ENCODE measurements at places on chromosomes 7 and 10.

- DNase-seq: peak; percentile 73
These were observed 28.9 kb upstream of the GPR146 start for GRCh38 chr7:1015196-1016121.

GRCh38 chr7:38829488-38830165 is 79.4 kb downstream of the VPS41 start:
- no peak for DNase-seq

- no peak for DNase-seq
These were observed 43.8 kb upstream of the GPR26 start for GRCh38 chr10:123622381-123622780.

GRCh38 chr7:68537774-68538071 is 1060.6 kb upstream of the AUTS2 start:
- DNase-seq: no peak

DNA sequence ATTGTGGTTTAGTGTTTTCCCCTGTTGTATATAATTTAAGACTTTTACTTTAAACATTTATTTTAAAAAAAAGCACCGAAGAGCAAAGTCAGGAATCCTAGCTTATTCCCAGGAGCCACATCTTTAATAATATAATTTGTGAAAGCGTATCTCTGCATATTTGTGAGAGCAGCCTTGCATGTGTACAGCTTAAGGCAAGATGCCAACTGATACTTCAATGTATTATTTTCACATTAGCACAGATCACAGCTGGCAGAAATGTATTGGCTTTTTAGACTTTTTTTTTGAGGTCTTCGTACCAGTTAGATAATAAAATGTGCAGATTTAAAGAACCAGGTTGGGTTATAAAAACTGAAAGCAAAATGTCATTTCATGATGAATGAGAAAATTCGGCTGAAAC is 845.7 kb upstream of the POT1 start:
- DNase-seq: no peak

DNA sequence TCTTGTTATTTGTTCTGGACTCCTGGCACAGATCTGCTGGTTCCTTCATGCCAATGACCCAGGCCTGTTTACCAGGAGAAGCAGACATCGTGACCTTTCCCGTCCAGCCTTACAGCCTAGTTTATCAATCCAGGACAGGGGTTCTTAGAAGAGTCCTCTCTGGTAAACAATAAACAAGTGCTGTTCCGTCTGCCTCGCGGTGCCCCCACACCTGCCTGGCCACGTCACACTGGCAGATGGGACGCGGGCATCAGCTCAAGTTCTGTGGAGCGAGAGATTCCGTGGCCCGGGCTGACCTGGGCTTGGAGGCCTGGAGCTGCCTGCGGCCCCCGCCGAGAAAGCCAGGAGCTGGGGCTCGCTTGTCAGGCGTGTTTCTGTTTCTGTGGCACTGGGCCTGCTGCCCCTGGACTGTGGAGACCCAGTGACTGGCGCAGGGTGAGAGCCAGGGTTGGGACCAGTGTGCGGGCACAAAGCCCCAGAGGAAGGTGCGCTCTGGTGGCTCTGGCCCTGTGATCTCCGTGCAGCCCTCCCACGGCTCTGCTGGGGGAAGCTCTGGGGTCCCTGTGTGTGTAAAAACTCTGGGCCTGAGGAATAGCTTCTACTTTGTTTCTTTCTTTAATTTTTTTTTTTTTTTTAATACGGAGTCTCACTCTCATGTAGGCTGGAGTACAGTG is 28.4 kb upstream of the PFKFB3 start:
- DNase-seq: no peak

- DNase-seq: no peak
These were observed 10.1 kb downstream of the ANKRD22 start for GRCh38 chr10:88841316-88842111.

GRCh38 chr10:80542053-80542452 is 4.4 kb downstream of the SH2D4B start:
- no peak for DNase-seq

GRCh38 chr10:17383801-17384555 is 70.4 kb downstream of the ST8SIA6 start:
- DNase-seq: no peak

- no peak for DNase-seq
These were observed 23.3 kb downstream of the YAE1 start for GRCh38 chr7:39589323-39590111.

GRCh38 chr7:151632750-151633515 is 113.2 kb upstream of the RHEB start:
- peak; percentile 65 for DNase-seq

DNA sequence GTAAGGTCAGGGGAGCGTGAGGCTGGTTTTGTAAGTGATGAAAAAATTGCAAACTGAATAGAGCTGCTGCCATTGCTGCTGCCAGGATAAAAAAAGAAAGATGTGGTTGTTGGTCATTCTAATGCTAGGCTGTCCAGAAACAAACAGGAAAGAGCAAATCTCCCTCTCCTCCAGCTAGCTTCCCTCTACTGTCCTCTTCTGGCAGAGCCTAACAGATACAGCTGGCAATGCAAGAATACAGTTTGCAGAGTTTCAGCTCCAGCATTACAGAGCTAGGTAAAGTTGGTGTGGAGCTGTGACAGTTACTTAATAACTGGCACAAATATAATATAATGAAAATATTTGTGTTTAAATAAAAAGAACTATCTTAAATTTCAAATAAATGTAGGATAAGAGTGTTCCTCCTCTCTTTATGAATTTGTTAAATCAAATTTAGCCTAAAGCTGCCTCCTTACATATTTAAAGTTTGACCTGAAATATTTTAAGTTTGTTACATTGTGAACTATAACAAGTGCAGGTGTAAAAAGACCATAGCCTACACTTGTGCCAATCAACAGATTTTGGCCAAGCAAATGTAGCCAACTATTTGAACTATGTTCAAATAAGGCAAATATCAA is 407.7 kb downstream of the SH2D4B start:
- no peak for DNase-seq

GRCh38 chr7:26425655-26426054 is 134.0 kb downstream of the SNX10 start:
- no peak for DNase-seq

DNA sequence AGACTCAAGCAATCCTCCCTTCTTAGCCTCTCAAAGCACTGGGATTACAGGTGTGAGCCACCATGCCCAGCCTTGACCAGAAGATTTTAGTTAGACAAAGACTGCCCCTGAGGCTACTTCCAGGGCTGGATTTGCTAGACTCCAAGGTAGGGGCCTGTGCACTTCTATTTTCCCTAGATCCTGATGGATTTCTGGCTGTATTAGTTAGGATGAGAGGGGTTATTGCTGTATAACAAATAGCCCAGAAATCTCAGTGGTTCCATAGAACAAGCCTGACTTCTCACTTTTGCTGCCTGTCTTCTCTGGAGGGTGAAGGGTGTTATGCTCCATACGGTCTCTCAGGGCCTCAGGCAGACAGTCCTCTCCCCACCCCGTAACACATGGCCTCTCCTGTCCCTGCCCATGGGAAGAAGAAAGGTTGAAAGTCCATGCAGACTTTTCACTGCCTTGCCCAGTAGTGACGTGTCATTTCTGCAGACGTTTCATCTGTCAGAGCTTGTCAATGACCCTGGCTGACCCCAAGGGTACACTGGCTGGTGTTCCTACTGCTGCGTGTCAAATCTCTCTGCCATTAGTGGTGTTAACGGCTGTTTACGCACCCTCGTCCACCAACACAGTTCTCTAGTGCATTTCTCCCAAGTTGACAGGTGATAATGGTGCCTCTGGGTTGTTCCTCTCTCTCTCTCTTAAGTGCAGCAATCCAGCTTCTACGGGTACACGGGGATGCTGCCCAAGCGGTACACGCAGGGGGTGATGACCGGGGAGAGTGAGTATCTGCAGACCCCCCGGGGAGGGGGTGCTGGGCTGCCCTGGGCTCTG is 11.6 kb downstream of the SLC29A4 start:
- no peak for DNase-seq

GRCh38 chr10:122178655-122179054 is 92.4 kb upstream of the BTBD16 start:
- DNase-seq: no peak

- DNase-seq: no peak
These were observed 8.9 kb upstream of the ZNF777 start for GRCh38 chr7:149469806-149470205.

DNA sequence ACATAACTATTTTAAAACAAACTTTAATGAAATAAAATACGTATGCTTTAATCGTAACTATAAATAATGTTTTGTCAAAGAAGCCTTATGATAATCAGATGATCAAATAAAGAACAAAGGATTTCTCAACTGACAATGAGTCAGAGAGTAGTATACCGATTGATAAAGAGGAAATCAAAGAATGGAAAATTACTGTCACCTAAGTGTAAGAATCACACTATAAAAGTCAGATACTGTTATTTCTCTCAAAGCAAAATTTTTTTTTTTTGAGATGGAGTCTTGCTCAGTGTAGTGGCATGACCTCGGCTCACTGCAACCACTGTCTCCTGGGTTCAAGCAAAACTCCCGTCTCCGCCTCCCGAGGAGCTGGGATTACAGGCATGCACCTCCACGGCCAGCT is 18.8 kb downstream of the DNAJC2 start:
- no peak for DNase-seq

- DNase-seq: no peak
These were observed 80.8 kb upstream of the PLXNA4 start for GRCh38 chr7:132656846-132657776.

- no peak for DNase-seq
These were observed 22.2 kb upstream of the RHEB start for GRCh38 chr7:151541709-151542499.

GRCh38 chr10:8050556-8051108 is 3.9 kb upstream of the GATA3 start:
- no peak for DNase-seq

DNA sequence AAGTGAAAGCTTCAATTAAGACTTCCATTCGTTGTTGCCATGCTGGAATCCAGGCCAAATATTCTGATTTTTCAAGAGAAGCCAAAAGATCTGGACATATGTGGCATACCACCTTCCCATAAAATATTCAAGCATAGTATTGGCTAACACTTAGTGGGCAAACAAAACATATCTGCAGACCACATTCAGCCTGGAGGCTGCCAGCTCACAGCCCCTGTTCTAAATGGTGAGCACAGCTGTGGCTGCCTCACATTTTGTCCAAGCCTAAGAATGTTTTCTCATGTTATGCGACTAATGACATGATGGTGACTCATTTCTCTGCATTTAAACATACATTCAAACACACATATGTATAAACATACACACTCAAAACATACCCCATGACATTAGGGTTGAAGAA is 10.6 kb upstream of the CALU start:
- DNase-seq: no peak

DNA sequence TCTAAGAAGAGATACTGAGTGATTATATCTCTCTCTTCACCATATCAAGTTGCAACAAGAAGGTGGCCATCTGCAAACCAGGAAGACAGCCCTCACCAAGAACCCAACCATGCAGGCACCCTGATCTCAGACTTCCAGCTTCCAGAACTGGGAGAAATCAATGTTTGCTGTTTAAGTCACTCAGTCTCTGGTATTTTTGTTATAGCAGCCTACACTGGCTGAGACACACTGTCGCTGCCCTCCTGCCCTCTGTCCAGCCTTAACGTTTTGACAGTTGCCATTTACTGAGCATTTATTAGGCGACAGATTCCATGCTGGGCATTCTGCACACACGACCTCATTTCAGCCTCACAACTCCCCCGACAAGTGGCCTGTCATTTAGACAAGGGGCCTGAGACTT is 9.5 kb upstream of the HMX3 start:
- no peak for DNase-seq

DNA sequence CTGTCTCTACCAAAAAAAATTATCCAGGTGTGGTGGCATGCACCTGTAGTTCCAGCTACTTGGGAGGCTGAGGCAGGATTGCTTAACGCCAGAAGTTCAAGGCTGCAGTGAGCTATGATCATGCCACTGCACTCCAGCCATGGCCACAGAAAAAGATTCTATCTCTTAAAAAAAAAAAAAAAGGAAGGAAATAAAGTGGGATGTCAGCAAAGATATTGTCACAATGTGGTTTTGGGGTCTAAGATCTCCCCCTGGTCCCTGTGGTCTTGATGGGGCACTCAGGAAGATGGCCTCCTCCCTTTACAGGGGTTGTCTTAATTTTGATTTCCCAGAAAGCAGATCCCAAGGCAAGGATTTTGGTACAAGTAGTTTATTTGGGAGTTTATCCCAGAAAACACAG is 7.4 kb upstream of the KAZALD1 start:
- no peak for DNase-seq

DNA sequence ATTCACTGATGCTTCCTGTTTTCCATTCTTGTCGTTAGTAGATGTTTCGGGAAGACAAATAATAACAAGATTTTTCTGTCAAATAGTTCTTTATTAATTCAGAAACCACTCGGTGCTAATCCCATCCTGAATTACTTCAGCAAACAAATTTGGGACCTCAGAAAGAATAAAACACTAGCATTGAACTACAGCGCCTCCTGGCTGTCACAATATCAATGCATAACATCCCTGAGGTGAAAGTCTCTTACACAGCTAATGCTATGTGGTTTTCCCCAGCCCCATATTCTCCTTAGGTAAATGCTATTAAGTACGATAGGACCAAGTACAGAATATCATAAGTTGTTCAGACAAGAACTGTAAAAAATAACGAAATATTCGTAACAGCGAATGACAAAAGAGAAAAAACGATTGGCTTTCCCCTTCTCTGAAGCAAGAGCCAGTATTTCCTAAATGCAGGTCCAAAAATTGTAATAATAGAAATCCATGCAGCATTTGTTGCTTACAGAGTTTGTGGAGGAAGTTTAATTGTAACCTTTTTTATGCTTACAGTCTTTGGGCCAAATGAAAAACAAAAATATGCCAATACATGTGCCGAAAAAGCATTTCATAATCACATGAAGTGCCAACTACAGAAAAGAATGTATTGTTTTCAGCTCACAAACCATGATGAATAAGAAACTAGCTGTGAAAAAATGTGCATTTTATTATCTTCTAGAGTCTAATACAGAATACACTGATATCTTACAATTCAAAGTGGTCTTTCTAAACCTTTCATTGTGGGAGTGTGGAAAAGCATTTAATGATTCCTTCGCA is 47.3 kb downstream of the MYPN start:
- DNase-seq: no peak

DNA sequence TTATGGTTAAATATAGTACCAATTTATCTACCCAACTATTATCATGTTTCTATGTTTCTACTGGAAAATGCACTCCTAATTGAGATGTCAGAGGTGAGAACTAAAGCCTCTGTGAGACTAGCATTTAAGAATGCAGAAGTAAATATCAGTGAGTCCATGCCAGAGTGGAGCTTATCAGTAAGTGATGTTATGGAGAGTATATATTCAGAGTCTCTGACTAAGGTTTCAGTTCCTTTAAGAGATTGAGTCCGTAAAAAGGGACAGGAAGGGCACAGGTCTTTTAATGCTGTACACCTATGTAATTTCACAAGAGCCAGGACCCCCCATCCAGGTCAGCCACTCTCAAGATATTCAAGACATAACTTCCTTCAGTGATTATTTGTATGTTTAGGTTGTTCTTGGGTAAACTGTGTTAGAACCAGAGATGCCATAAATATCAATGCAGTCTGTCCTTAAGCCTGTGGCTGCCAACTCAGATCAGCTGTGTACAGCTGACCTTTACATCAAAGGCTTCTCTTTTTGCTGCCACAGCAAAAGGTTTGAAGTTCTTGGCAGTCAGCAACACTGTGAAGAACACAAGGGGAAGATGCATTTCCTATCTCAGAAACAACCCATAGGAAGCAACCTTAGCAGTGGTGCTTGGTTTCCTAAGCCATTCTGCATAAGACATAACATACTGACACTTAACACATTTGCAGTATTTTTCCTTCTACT is 244.8 kb downstream of the BICC1 start:
- no peak for DNase-seq

GRCh38 chr10:24518411-24518810 is 205.3 kb downstream of the ARHGAP21 start:
- no peak for DNase-seq

GRCh38 chr10:101773923-101774588 is 1.9 kb downstream of the FGF8 start:
- no peak for DNase-seq

- no peak for DNase-seq
These were observed 25.6 kb upstream of the DLX6 start for GRCh38 chr7:96979551-96980276.

Measured in pancreas (tissue), 10 donors.